CD8-positive, alpha-beta memory T cell (primary cell): ENCODE measurements at places on chromosomes 6 and 20. TPM values are rescaled to one million over a fixed set of nuclear protein-coding genes. Genes with fewer than 3 reads are reported as not detected.

GRCh38 chr6:116561377-116562018 is 7.9 kb downstream of the CALHM4 start:
- DNase-seq, result peak; percentile 61

- no peak for DNase-seq
Observed at GRCh38 chr20:8639112-8639778, 429.6 kb upstream of the PLCB4 start.

- no peak for DNase-seq
Observed at GRCh38 chr20:33919653-33920052, 74.1 kb upstream of the RALY start.

DNA sequence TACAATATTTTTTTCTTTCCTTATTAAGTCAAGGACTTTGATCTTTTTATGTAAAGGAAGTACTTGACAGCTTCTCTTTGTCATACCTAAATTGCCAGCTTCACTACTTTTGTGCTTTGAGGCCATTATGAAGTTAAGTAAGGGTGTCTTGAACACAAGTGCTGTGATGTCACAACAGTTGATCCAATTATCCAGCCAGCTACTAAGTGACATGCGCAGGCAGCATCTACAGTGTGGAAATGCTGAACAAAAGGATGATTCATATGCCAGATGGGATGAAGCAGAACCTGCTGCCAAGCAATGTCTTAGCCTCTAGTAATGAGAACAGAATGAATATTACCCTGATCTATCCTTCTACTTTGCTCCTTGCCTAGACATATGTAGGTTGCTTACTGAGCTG is 68.3 kb upstream of the TMEM244 start:
- no peak for DNase-seq

- no peak for DNase-seq
Observed at GRCh38 chr6:21915707-21916260, 322.2 kb downstream of the SOX4 start.

DNA sequence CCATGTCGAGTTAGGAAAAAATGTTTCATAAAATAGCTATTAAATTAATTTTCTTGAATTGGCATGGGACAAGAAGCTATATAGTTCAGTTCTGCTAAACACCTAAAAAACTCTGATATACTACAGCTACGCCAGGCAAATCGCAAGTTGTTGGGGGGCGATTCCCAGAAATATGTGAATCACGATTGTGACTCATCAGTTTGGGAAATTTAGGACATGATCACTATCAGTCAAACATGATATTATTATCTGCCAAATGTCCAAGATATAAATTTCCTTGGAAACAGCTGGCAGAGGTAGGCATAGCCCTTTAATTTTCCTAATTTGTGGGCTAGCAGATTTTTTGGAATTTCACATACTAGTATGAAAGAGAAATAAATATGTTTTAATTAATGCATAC is 123.6 kb downstream of the ATXN1 start:
- DNase-seq, result no peak

DNA sequence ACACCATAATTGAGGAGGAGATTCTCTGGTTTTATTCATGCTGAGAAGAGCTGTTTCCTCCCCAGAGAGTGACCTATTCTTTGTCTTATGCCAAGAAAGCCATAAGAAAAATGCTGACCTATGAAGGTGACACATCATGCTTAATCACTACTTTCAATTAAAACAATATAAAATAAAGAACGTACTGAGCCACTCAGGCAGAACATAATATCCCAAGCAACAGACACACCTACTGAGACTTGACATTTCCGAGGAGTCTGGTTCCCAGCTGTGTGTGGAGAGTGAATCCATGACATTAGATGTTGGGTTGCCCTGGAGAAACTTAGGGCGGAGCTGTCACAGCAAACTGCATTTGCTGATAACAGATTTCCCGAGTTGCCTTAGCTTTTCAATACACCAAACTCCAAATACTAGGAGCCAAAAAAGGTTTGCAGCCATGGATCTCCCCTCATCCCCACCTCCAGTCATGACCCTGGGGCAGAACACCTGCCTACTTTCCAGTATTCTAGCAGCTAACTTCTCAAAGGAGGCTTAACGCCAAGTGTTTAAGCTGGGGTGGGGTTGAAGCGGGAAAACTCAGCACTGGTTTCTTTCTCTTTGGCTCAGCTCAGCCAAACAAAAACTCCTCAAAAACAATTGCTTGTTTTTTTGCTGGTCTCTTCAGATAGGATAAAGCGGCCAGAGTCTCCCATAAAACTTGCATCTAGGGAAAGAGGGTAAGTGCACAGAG is 92.2 kb downstream of the BACH2 start:
- no peak for DNase-seq

- no peak for DNase-seq
Observed at GRCh38 chr6:117351521-117351920, 74.2 kb downstream of the ROS1 start.

DNA sequence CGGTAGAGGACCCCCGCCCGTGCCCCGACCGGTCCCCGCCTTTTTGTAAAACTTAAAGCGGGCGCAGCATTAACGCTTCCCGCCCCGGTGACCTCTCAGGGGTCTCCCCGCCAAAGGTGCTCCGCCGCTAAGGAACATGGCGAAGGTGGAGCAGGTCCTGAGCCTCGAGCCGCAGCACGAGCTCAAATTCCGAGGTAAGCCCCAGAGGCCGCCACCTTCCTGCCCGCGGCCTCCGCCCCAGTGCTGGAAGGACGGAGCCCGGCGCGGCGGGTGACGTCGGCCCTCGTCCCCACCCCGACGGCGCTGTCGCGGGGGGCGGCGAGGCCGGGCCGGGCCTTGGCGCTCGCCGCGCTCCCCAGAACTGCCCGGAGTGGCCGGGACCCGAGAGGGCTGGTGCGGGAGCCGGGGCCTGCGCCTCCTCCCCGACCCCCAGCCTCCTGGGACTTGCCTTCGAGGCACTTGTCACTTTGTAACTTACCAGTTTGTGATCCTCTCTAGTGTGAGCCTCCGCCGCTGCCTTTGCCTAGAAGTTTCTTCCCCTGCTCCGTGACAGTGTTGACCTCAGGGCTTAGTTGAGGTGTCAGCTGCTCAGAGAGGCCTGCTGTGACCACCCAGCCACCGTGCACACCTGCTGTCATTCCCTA is 417 bp downstream of the VAPB start:
- peak; percentile 46 for DNase-seq

GRCh38 chr6:24931296-24931695 is 4.5 kb downstream of the RIPOR2 start:
- no peak for DNase-seq

DNA sequence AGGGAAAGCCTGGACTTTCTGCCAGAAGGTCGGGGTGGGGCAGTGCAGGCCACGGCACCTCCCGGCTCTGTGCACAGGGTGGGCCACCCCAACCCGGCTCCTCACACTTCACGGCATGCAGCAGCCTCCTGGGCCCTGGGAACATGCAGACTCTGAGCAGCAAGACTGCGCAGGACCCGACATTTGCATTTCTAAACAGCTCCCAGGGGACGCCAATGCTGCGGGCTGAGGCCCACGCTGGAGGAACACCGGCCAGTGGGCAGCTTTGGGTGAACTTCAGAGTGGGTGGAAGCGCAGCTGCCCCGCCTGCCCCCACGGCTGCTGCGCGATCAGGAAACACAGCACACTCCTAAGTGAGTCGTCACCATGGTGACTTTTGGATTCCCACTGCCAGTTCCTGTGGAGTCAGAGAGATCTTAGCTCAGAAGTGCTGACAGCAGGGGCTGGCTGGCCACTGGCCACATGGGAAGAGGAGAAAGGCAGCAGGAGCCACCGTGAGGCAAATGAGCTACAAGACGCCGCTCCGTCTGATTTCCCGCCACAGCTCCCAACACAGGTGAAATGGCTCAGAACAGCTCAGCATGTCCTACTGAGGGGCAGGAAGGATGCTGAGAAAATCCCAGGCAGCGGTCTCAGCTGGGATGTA is 52.1 kb downstream of the RNASET2 start:
- DNase-seq, result no peak

- DNase-seq, result peak; percentile 26
Observed at GRCh38 chr20:32672982-32673851, 524 bp downstream of the C20orf203 start.

GRCh38 chr6:21947731-21948386 is 349.0 kb downstream of the PRL start:
- no peak for DNase-seq

GRCh38 chr6:52925919-52926792 is 16.7 kb upstream of the GSTA3 start:
- DNase-seq, result no peak

GRCh38 chr6:113635222-113635986 is 221.7 kb upstream of the MARCKS start:
- DNase-seq, result no peak

GRCh38 chr6:7341989-7342742 is 29.2 kb upstream of the SSR1 start:
- no peak for DNase-seq

GRCh38 chr20:768426-768978 is at the start of gene SLC52A3:
Gene SLC52A3, minus strand, starts transcription at chr20:768500. Its CDS starts 2,726 bp downstream, at chr20:765774.
- DNase-seq, result no peak

DNA sequence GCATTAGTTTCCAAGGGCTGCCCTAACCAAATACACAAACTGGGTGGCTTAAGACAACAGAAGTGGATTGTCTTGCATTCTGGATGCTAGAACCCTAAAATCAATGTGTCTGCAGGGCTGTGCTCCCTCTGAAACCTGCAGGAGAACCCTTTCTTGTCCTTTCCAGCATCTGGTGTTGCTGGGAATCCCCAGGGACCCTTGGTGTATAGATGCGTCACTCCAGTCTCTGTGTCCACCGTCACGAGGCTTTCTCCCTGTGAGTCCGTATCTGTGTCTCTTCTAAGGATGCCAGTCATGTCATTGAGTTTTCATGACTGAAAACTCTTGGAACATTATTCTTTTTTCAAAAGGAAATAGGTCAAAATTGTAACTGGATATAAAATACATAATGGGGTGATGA is 142.9 kb downstream of the RNASET2 start:
- no peak for DNase-seq

- DNase-seq, result no peak
Observed at GRCh38 chr6:125586074-125586473, 163.4 kb upstream of the HEY2 start.

GRCh38 chr6:56407883-56408410 is 160.6 kb upstream of the COL21A1 start:
- DNase-seq, result no peak

GRCh38 chr20:38152621-38153221 is 12.3 kb downstream of the TGM2 start:
- no peak for DNase-seq

DNA sequence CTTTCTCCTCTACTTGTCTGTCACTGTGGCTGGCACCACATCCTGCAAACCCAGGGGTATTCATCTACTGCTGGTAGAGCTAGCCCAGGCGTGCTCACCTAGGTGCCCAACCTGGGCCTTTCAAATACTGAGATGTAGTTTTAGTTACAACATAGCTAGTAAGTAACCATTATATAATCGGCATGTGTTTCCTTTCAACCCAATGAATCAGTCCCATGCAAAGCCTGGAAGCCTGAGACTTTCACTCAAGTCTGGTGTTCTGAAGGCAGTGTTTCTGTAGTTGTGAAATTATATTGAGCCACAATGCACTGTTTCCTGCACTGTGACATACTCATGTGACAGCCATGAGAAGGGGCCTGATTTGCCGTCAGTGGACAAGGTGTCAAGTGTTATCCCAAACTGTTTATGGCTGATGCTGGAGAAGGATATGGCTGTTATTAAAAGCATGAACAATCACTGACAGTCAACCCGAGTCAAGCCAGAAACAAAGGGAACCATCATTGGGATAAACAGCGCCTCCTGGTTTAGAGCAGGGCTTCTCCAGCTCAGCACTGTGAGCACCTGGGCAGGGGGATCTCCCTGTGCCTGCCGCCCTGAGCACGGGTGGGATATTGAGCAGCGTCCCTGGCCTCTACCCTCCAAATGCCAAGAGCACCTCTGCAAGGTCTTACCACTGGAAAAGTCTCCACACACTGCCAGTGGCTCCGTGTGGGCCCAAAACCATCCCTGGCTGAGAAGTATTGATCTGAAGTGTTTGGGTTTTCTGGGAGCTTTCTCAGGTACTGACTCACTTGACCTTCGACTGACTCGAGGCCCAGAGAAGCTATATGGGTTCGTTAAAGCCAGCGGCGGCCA is 1.6 kb downstream of the PSMA7 start:
- peak; percentile 60 for DNase-seq

Gene BMP2
- not detected for total RNA-seq

Gene CTAGE9
- total RNA-seq, result not detected

Gene CRISP2
- not detected for total RNA-seq

Gene OR2H2
- not detected for total RNA-seq

Gene IRF4
- 700 TPM for total RNA-seq

Gene RNF39
- not detected for total RNA-seq

Gene FUT9
- not detected for total RNA-seq

Gene WFDC5
- total RNA-seq, result not detected

Gene SLC32A1
- not detected for total RNA-seq

Gene VSX1
- total RNA-seq, result not detected

Gene SSTR4
- not detected for total RNA-seq

Gene PNISR
- total RNA-seq, result 104 TPM
